Vagina (tissue), 2 donors: ENCODE measurements at places on chromosomes 5 and 9. TPM values are rescaled to one million over a fixed set of nuclear protein-coding genes. Genes with fewer than 3 reads are reported as not detected.

- no peaks in the 10 kb centered on the region for H3K36me3 ChIP-seq
- no peak overlapping the region for H3K4me3 ChIP-seq
Measured at GRCh38 chr9:34663303-34663605, 797 bp upstream of the CCL27 start.

The PCDHA9 gene
- 0.25 TPM for total RNA-seq

DNA sequence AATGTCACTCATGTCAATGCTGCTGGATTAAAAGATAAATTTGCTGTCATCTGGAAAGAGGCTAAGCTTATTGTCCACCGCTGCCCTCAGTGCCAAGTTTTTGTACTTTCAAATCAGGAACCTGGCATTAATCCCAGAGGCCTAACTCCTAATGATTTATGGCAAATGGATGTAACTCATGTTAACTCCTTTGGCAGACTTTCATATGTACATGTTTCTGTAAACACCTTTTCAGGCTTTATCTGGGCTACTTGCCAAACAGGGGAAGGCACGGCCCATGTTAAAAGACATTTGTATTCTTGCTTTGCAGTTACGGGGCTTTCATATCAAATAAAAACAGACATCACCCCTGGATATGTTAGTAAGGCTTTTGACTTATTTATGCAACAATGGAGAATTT lies 608.0 kb upstream of the ACO1 start:
- no peak for DNase-seq
- H3K27ac ChIP-seq: no peak overlapping the region
- no peaks in the 10 kb centered on the region for H3K36me3 ChIP-seq
- H3K4me1 ChIP-seq: no peaks in the 10 kb centered on the region
- H3K4me3 ChIP-seq: no peak overlapping the region

GRCh38 chr9:115267790-115268189 lies 149.8 kb upstream of the TNC start:
- H3K27me3 ChIP-seq: no peaks in the 10 kb centered on the region
- H3K4me1 ChIP-seq: no peaks in the 10 kb centered on the region
- no peak for DNase-seq
- H3K4me3 ChIP-seq: no peak overlapping the region
- H3K36me3 ChIP-seq: no peaks in the 10 kb centered on the region

The IL9 gene
- total RNA-seq: not detected

DNA sequence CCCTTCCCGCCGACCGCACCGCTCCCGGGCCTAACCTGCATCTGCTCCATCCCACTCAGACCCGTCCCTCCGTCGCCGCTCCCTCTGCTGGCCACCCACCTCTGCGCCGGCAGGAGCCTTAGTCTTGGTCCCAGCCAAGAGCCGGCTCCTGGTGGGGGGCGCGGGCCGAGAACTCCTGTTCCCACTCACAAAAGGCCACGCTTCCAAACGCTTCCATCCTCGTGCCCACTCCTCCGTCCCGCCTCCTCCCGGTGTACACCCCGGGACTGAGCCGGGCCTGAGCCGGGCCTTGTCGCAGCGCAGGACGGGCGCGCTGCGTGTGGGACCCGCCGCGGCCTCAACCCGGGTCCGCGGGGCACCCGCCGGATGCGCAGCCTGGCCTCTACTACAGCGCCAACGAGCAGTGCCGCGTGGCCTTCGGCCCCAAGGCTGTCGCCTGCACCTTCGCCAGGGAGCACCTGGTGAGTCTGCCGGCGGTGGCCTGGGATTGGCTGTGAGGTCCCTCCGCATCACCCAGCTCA lies 7.5 kb downstream of the ADAMTS13 start:
- no peaks in the 10 kb centered on the region for H3K27me3 ChIP-seq
- H3K27ac ChIP-seq: no peak overlapping the region
- peaks cover 8% of the 10 kb centered on the region for H3K4me1 ChIP-seq

- H3K27ac ChIP-seq: no peak overlapping the region
- no peaks in the 10 kb centered on the region for H3K36me3 ChIP-seq
- H3K4me1 ChIP-seq: no peaks in the 10 kb centered on the region
- H3K4me3 ChIP-seq: no peak overlapping the region
- no peaks in the 10 kb centered on the region for H3K27me3 ChIP-seq
Measured at GRCh38 chr5:178740181-178740557, 9.7 kb upstream of the ZNF354A start.

- no peak overlapping the region for H3K27ac ChIP-seq
- H3K27me3 ChIP-seq: no peaks in the 10 kb centered on the region
- H3K36me3 ChIP-seq: peaks cover 52% of the 10 kb centered on the region
Measured at GRCh38 chr9:137759117-137759516, 118.5 kb upstream of the CACNA1B start.

DNA sequence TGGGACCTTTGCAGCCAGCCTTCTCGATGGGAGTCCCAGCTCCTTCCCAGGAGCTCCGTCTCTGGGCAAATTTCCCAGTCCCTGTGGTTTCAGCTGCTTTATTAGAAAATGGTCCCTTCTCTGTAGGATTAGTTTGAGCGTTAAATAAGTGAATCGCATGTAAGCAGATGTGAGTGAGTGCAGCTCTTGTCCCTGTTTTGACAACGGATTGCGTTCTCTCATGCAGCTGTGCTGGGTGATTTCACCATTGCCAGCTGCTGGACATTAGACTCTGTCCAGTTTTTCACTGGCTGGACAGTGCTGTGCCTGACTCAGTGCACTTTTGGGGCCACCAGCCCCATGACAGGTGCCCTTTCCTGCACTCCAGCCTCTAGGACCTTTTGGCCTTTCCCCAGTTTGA lies 11.6 kb upstream of the CEL start:
- H3K27me3 ChIP-seq: no peaks in the 10 kb centered on the region
- H3K36me3 ChIP-seq: no peaks in the 10 kb centered on the region
- H3K4me3 ChIP-seq: no peak overlapping the region
- no peak overlapping the region for H3K27ac ChIP-seq
- no peak for DNase-seq

The RALGDS gene
- total RNA-seq: 85.0 TPM

- H3K4me3 ChIP-seq: no peak overlapping the region
- no peaks in the 10 kb centered on the region for H3K36me3 ChIP-seq
- DNase-seq: no peak
- H3K27me3 ChIP-seq: no peaks in the 10 kb centered on the region
Measured at GRCh38 chr5:131825404-131826013, 28.7 kb upstream of the FNIP1 start.

DNA sequence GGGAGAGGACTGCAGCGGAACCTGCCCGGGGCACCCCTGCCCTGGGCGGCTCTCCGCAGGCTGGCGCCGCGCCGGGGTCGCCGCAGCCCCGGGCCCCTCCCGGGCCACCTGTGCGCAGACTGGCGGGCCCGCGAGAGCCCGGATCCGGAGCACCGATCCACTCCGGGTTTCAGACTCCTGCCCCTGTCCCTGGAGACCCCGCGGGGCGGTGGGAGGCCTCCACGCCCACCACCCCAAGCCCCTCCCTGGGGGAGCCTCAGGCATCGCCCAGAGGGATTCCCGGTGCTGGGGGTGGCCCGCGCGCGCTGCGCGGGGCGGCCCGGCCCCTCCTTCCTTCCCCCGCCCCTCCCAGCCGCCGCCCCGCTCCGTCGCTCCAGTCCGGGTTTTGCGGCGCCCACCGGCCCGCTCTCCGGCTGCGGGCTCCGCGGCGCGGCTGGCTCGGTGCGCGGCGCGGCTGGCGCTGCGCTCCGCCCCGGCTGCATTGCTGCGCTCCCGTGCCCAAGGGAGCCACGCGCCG lies at the start of gene UNC5A:
Gene UNC5A, plus strand, starts transcription at position 479 of the 517 bp plus-strand sequence. CDS start 192 bp downstream, outside the sequence.
- H3K27me3 ChIP-seq: no peaks in the 10 kb centered on the region
- no peak for DNase-seq
- H3K27ac ChIP-seq: no peak within 1 kb of the TSS
- peak within 1 kb of the TSS; percentile 25 for H3K4me3 ChIP-seq
- H3K36me3 ChIP-seq: no peaks in the 10 kb centered on the region

The BRD8 gene
- total RNA-seq: 34.6 TPM
